Left cardiac atrium (tissue), 4 donors: ENCODE measurements at places on chromosomes 16 and 17. TPM values are rescaled to one million over a fixed set of nuclear protein-coding genes. Genes with fewer than 3 reads are reported as not detected.

DNA sequence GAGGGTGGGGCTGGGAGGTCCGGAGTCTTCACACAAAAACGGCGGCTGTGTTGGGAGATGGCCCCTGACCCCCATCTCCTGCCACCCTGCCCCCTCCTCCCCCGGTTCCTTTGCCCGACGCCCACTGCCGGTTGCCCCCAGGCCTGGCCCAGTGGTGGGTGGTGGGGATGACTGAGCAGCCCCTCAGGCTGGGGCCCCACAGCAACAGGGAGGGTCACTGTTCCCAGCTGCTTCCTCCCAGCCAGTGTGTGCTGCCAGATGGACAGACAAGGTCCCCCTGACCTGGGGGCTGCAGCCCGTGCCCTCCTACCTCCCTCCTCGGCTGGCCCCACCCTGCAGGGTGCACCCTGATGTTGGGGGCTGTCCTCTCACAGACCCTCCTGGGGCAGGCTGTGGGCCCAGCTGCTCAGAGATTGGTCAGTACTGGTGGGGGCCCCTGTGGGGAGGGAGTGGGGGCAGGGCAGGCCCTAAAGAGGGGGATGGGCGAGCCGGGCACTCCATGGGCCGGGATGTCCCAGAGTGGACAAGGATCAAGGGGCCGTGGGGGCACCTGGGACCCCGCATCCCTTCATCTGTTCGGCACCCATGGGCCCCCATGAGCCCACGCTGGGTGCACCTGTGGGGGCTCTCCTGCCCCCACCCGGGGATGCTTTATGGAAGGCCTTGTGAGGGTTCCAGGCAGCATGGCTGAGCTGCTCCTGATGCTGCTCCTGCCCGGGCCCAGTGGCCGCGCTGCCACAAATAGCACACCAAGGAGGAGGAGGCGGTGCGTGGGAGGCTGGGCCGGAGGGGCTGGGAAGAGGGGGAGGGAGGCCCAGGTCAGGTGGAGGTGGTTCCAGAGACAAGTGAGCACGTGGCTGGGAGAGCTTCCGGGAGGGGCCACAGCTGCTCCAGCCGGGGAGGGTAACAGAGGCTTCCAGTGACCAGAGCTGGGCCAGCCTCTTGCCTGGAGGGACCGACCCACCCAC, 5.1 kb downstream of the C1QTNF8 start:
- DNase-seq, result no peak

DNA sequence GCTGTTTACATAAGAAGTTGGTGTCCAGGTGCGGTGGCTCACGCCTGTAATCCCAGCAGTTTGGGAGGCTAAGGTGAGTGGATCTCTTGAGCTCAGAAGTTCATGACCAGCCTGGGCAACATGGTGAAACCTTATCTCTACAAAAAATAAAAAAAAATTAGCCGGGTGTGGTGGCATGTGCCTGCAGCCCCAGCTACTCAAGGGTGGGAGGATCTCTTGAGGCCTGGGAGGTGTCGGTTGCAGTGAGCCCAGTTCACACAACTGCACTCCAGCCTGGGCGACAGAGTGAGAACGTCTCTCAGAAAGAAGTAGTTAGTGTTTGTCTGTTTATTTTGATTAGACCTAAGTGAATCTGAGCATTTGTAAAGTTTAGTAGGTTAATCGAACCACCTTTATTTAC, 12.8 kb downstream of the DDX19A start:
- no peak for DNase-seq

- DNase-seq, result no peak
Observed at GRCh38 chr16:4038448-4038847, 77.8 kb downstream of the ADCY9 start.

DNA sequence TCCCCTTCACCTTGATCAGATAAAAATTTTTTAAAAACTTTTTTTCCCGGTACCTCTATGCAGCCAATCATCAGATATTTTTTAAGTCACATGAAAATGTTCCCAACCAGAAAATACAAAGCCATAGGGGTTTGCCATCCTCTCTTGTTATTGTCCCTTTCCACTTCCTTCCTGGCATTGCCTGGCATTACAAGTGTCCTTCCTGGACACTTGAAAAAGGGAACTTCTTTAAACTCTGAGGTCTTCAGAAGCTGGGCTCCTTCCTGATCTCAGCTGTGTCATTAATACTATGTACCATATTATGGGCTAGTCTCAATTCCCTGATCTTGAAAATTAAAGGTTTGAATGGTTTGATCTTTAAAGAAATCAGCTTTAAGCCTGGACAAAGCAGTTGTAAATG, 64.9 kb downstream of the TEX14 start:
- DNase-seq, result no peak

KRTAP4-3 gene
- total RNA-seq, result not detected

- no peak for DNase-seq
Observed at GRCh38 chr16:79897104-79897452, 296.5 kb upstream of the MAF start.

DNA sequence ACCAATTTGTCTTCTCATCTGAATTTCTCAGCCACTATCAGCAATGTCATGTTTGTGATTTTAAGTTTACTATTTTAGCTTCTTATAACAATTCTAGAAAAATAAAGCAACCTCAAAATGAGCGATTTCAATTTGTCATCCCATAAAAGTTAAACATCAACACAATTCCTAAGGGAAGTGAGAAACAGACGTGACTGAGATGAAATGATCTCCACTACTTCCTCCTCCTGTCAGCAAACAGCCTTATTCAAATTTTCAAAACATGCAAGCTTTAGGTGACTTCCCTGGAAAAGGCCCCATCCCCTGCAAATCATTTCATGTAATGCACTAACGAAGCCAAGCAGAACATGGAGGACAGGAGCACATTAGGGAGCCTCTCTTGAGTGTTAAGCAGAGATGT, 64.9 kb downstream of the ZNF652 start:
- no peak for DNase-seq

GRCh38 chr16:25157271-25157875, 45.8 kb downstream of the LCMT1 start:
- DNase-seq, result no peak

TBC1D3G gene
- not detected for total RNA-seq

TPSAB1 gene
- 2.1 TPM for total RNA-seq

DNA sequence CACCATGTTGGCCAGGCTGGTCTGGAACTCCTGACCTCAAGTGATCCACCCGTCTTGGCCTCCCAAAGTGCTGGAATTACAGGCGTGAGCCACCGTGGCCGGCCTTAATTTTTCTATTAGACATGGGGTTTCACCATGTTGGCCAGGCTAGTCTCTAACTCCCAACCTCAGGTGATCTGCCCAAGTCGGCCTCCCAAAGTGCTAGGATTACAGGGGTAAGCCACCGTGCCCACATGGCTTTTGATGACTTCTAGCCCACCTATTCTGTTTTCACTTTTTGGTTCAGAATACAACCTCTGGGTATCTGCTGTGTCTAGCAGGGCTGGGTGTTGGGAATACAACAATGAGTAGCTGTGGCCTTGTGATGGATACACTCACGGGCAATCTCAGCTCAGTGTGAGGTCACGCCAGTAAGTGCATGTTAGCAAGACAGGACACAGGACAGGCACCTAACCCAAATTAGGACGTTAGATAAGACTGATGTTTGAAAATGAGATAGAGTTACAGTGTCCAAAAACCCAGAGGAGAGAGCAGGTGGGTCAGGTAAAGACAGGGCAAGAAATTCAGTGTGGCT, 14.1 kb upstream of the YWHAE start:
- no peak for DNase-seq

SLC5A2 gene
- not detected for total RNA-seq
